ENCODE measurements at places on chromosomes 1 and 21.

DNA sequence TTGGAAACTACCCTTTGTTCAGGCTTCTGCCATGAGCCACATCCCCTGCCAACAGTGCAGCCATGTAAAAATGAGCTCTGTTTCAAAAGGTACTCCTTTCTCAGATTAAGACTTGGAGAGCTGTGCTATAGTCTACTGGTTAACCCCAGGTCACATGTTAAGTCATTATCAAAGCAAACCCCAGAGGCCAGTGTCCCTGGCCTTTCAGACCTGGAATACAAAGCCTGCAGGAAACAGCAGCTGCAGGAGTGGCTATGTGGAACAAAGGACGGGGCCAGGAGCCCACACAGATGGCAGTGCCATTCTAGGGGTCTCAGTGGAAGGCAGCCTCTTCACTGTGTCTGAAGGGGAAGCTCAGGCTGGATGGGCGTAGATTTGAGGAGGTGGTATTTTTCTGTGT is 6.7 kb downstream of the ZNF496 start:
- DNase-seq = peak; percentile 57

DNA sequence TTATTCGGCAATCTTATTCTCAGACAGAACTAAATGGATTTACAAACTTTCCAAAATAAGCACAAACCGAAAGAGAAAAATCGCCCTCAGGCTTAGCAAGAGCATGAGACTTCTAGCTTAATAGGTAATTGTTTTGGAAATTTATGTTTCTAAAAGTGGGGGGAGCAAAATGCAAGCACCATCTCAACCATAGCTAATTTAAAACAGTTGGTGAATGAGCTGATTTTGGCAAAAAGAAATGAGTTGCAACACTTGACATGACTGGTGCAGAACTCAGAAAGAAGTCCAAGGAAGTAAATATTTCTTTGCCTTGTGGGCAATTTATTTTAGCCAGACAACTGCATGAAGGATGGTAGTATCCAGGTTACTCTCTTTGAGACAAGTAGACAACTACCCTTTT is 71.5 kb upstream of the PTGFR start:
- no peak for DNase-seq

- DNase-seq = no peak
Measured at GRCh38 chr1:160565564-160565963, 13.7 kb downstream of the CD84 start.

DNA sequence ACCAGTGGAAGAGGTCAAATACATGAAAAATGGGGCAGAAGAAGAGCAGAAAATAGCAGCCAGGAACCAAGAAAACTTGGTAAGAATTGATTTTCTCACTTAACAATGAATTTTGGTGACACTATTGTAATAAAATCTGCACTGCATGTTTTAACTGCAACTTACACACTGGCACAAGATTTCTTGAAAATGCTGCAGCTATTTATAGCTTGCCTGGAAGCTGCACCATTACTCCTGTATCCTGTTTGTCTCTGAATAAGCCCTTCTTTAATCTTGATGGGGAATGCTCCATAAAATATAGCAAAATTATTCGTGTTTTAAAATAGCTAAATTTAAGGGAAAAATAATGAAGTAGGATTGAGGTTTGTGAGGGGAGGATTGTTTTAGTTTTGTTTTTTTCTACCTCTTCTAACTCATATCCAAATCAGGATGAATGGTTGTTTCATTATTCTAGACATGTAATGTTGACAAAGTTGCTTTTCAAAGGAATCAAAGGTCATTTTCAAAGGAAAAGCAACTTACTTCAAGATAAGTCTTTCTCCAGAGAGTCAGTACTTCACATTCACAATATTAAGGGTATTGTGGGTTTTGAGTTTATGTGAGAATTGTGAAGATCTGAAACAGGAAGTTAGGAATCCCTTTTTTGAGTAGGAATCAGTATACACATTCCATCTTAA is 120.9 kb downstream of the C1orf21 start:
- DNase-seq = no peak

DNA sequence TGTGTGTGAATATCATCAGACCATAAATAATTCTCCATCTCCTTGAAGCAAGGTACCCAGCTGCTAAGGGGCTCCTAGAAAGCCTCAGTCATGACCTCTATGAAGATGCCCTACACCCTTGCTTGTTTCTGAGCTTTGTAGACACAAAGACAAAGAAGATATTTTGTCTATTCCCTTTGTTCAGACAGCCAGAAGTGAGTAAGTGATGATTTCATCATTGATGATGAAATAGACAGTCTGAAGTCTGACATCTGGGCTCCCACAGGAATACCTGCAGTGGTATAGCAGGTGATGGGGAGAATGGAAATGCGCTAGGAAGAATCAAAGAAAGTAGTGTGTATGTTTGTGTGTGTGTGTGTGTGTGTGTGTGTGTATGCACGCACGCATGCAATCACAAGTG is 82.2 kb upstream of the DPT start:
- no peak for DNase-seq

GRCh38 chr1:185317886-185318310 is 855 bp upstream of the IVNS1ABP start:
- DNase-seq = peak; percentile 73

DNA sequence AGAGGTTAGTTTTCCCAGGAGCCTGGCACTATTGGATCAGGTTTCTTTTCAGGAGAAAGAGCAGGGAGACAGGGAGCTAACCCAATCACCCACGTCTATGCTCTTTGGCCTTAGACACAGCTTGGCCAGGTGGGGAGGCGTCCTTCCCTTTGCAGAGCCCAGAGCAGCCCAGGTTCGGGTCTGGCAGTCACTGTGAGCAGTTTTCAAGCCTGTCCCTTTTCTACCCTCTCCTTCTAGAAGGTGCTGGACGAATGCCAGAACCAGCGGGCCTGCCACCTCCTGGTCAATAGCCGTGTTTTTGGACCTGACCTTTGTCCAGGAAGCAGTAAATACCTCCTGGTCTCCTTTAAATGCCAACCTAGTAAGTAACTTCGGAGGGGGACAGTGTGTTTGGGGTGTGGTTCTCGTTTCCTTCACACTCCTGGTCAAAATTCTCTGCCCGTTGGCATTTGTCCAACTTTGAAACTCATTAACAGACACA is 44.9 kb downstream of the EVA1C start:
- DNase-seq = no peak

- DNase-seq = no peak
Measured at GRCh38 chr21:16324630-16325029, 594.8 kb downstream of the USP25 start.

GRCh38 chr1:6095511-6096242 is 50.0 kb downstream of the KCNAB2 start:
- DNase-seq = no peak

DNA sequence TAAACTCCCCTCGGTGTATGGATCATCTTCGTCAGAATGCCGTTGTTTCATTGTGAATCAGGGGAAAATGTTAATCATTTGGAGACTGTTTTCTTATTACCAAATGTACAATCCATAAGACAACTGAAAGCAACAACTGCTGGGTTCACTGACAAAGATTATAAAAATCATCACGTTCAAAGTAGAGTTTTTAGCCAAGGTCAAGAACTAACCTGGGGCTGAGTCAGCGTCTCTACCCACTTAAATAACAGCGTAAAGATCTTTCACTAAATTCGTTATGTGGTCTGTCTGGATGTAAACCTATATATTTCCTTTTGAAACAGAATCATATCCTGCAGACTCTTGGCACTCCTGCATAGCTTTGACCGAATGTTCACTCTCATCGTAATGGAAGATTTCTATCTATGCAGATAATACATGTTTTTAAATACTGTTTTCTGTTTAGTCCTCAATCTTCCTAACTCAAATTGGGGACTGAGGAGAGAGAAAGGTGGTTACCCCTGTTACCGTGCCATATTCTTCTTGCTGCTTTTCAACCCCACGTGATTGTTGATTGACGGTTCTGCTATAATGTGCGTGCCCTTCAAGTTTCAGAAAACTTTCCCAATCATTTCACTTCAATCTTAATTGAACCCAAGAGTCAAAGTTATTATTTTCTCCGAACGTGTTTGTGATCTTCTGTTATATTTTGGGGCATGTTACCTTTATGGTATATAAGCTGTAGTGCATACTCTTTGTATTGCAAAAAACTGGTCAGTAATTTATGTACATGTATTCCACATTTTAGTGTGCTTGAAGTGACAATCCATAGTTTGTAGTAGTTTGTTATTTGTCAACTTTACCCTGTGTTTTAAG is 15.6 kb upstream of the NCMAP start:
- DNase-seq = no peak

- no peak for DNase-seq
Measured at GRCh38 chr1:204599596-204599995, 83.4 kb downstream of the MDM4 start.

- no peak for DNase-seq
Measured at GRCh38 chr1:224266105-224266914, 63.7 kb downstream of the NVL start.

DNA sequence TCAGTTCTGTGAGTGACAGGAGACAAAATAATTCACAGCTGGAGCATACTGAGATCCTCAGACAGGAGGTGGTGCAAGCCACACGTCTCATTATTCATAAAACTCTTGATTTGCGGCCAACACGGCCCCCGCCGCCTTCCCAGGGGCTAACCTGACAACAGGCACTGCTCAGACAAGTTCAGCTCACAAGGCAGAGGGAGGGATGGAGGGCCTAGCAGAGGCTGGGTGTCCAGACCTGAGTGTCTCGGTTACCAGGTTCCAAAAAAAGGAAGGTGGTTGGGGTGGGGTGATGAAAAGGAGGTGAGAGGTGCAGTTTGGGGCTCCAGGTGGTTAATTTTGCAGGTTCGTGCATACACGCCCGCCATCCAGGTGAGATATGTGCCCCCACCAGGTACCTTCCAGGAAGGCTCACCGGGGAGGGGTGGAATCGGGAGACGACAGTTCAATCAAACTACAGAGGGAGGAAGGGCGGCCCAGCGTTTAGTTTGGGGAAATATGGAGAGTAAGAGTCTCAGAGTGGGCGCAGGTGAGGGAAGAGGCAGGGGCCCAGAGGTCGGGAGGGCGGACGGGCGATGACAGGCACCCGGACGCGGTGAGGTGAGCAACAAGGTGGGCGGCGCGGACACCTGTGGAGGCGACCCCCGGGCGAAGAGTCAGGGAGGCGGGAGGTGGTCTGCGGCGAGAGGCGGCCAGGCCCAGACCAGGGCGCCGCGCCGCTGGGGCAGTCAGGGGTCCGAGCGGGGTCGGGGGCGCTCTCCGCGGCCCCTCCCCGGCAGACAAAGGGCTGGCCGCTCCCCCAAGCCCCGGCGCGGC is 629 bp downstream of the CTNNBIP1 start:
- peak; percentile 15 for DNase-seq

GRCh38 chr1:88204111-88204510 is 480.0 kb upstream of the PKN2 start:
- DNase-seq = no peak

- DNase-seq = no peak
Measured at GRCh38 chr1:66351913-66352312, 182.0 kb upstream of the SGIP1 start.

- no peak for DNase-seq
Measured at GRCh38 chr1:223748773-223749733, 36.7 kb downstream of the CAPN2 start.

GRCh38 chr1:4408380-4408779 is 246.0 kb upstream of the AJAP1 start:
- DNase-seq = no peak

- DNase-seq = no peak
Measured at GRCh38 chr21:40729761-40730425, 117.1 kb downstream of the DSCAM start.

DNA sequence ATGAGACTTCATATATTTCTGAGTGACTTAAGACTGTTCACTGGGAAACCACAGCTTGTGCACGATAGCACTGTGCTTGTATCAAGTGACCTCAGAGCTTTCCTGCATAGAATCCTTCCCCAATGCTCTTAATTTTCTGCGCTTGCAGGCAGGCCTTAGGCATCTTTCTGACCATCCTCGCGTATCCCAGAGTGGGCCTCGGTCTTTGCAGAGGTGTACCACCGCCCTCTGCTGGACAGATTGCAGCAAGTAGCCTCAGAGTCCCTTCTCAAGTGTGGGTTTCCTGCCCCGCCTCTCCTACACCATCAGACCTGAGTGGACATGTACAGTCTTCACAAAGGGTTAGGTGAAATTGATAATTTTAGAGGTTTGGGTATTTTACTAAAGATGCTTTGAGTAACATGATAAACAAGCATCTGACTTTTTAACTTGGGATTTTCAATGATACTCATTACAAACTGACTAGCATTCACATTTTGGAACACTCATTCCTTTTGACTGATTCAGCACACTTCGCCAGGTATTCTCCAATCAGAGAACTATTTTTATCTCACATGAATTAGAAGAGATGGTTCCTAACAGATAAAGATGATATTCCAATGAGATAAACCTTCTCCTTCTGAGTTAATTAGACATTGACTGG is 246.5 kb upstream of the USP25 start:
- DNase-seq = peak; percentile 76

DNA sequence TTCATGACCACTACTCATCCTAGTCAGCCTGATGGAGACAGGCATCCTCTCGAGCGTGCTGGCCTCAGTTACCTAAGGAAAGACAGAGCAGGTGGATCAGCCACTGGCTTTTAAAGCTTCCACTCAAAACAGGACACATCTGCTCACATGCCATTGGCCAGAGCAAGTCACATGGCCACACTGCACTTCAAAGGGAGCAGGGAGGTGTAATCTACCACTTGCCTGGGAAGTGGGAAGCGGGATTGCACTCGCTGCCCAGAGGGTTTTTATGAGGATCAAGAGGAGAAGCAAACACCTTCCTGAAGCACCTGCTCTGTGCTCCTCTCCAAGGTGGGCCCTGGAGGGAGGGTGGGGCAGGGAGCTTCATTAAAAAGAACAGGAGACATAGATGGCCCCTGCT is 108.0 kb downstream of the TAS1R2 start:
- DNase-seq = no peak

DNA sequence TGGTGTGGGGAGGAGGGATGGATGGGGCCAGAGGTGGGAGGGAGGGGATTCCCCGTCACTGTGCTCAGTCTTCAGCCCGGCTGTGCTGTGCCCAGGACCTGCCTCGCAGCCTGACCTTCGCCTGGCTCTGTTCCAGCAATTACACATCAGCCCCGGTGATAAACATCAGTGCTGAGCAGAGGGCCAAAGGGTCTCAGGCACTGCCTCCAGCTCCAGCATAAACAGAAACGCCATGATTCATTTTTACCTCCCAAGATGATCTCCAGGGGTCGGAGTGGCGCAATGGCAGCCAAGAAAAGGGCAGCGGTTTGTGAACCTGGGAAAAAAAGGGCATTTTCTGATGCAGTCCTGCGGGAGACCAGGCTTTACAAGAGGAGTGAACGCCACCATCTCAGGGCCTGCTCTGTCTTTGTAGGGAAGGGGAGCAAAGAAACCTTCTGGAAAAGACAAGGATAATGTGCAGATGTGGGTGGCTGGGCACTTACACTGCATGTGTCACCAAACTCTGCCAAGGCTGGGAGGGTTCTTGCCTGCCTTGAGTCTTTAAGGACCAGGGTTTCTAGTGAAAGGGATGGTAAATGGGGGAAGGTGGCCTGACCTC is 28.1 kb downstream of the SHISA4 start:
- DNase-seq = peak; percentile 31
